ENCODE measurements at places on chromosomes 16 and 17. TPM values are rescaled to one million over a fixed set of nuclear protein-coding genes. Genes with fewer than 3 reads are reported as not detected.

CD300C gene
- total RNA-seq = not detected

CSH1 gene
- total RNA-seq = not detected

CCL17 gene
- not detected for total RNA-seq

WNT3 gene
- total RNA-seq = 4.9 TPM

BBS2 gene
- total RNA-seq = 47.0 TPM

GRN gene
- 342 TPM for total RNA-seq

KRT17 gene
- total RNA-seq = 183 TPM

STX1B gene
- total RNA-seq = 4.0 TPM

CLEC3A gene
- total RNA-seq = not detected

FBXO39 gene
- total RNA-seq = not detected

TBC1D26 gene
- 0.28 TPM for total RNA-seq

CMTR2 gene
- total RNA-seq = 17.2 TPM

SULT1A1 gene
- 2.2 TPM for total RNA-seq

IL34 gene
- total RNA-seq = 25.0 TPM

EMP2 gene
- 11.9 TPM for total RNA-seq

SMARCD2 gene
- 35.1 TPM for total RNA-seq

UTS2R gene
- total RNA-seq = not detected

GPT2 gene
- 59.6 TPM for total RNA-seq

KRTAP4-3 gene
- not detected for total RNA-seq

SAMD14 gene
- total RNA-seq = 29.4 TPM

VAMP2 gene
- 58.1 TPM for total RNA-seq

SF3B3 gene
- 262 TPM for total RNA-seq

TEFM gene
- 10.8 TPM for total RNA-seq

KRTAP9-8 gene
- total RNA-seq = not detected

OR3A3 gene
- not detected for total RNA-seq

RNF222 gene
- not detected for total RNA-seq

DPEP2 gene
- total RNA-seq = not detected

C16orf92 gene
- total RNA-seq = not detected

PSMD11 gene
- 85.9 TPM for total RNA-seq

CDRT15 gene
- total RNA-seq = not detected

MYOCD gene
- 11.9 TPM for total RNA-seq

ITGA2B gene
- total RNA-seq = 2.0 TPM

SMIM22 gene
- not detected for total RNA-seq

B3GNT9 gene
- 39.9 TPM for total RNA-seq

TCAP gene
- total RNA-seq = 0.64 TPM

HS3ST3A1 gene
- 8.8 TPM for total RNA-seq

TMEM235 gene
- not detected for total RNA-seq

SLC47A1 gene
- 4.9 TPM for total RNA-seq

HS3ST4 gene
- total RNA-seq = not detected

NXN gene
- 86.4 TPM for total RNA-seq

MPP3 gene
- 15.6 TPM for total RNA-seq

SLC6A4 gene
- not detected for total RNA-seq

CTRB1 gene
- total RNA-seq = not detected

GRAP gene
- total RNA-seq = not detected

PLA2G10 gene
- total RNA-seq = not detected

RANBP10 gene
- total RNA-seq = 16.8 TPM

GDPD3 gene
- total RNA-seq = 3.2 TPM

TMEM100 gene
- total RNA-seq = 7.5 TPM

IL32 gene
- 17.8 TPM for total RNA-seq

AOC2 gene
- 1.4 TPM for total RNA-seq

ATP5PD gene
- total RNA-seq = 178 TPM

Measured in chondrocyte (in vitro differentiated cells).